ENCODE measurements at places on chromosomes 3 and 15.

GRCh38 chr3:164235289-164236028 is 842.8 kb downstream of the SI start:
- DNase-seq, result no peak

- no peak for DNase-seq
Measured at GRCh38 chr3:14322001-14322400, 80.4 kb upstream of the SLC6A6 start.

DNA sequence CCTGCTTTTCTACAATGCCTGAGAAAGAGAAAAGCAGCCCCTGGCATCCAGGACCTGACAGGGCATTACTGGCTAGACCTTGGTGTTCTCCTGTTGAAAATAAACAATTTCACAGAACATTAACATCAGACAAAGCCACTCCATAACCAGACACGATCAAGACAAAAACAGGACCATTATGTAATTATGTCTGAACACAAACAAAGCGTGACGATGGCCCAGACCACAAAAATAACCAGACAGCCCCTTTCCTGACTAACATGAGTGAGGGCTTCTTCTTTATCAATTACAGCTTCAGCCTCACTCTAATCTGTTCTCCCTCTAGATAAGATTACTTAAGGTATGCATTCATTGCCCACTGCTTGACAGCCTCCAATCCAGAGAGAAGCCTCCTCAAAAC is 172.7 kb upstream of the LMCD1 start:
- DNase-seq, result no peak

DNA sequence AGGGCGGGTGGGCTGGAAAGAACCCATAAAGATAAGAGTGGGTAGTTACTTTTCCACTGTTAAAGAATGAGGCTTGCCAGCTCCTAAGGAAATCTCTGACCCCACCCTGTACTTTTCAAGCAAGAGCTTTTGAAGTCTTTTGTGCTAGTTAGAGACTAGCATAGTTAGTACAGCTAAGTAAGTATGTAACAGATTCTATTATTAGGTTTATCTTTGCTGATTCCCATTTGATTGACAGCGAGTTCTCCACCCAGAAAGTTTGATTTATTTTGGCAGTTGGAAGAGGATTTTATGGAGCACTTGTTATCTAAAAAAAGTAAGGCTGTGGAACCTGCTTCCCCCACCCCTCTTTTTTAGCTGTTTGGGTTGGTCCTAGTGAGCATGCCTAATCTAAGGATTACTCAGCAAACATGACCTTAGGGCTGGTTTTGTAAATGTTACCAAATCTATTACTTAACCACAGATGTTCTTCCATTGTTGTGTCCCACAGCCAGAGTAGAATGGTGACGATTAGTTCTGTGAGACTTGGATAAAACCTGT is 57.6 kb downstream of the FNDC3B start:
- no peak for DNase-seq

DNA sequence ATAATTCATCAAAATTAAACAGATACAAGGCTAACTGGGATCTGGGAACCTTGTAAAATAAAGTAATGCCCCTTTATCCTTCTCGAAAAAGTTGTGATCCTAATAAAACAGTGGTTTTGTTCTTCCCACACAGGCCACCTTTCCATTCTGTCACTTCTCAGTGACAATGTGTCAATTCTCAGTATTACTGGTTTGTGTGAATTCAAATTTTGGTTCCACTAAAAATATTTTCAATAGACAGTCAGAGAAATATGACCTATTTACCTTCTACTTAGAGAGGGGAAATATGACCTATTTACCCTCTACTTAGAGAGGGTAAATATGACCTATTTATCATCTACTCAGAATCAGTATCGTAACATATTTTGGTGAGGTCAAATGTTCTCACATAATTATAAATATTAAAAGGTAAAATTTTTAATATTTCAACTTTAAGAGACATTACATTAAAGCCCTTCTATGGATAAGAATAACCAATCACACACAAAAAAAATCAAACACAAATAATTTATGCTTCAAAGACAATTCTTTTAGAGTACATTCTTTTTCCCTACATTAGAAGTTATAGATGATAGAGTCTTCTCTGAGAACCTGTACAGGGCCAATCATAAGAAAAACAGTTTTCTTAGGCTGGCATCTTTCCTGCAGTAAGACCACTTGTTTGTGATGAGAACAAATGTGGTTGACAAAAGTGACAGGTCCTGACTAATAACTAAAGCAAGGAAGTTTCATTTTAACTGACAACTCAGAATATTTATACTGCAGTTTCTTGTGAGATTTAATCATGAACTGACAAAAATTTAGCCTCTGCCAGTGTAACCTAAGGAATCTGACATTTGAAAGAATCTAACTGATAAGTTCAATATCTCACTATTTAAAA is 323.3 kb downstream of the DIPK2A start:
- DNase-seq, result no peak

GRCh38 chr15:66249605-66250174 is 3.9 kb downstream of the MEGF11 start:
- DNase-seq, result no peak

- no peak for DNase-seq
Measured at GRCh38 chr3:128873244-128874022, 6.0 kb upstream of the ACAD9 start.

DNA sequence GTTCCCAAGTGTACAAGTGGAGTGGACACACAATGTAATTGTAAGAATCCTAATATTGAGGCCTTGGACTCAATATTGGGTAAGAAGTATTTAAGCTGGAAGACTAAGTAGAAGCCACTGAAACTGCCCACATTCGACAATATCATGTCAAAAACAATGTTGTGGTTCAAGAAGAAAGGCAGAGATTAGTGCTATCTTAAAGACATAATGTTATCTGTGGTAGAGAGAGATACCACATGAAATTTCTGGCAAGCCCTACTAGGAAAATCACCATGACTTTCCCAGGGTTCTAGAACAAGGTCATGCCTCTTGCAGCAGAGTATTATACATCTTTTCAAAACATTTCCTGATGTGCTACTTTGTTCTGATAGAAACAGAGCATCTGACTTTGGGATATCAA is 192.6 kb downstream of the RAP2B start:
- no peak for DNase-seq

DNA sequence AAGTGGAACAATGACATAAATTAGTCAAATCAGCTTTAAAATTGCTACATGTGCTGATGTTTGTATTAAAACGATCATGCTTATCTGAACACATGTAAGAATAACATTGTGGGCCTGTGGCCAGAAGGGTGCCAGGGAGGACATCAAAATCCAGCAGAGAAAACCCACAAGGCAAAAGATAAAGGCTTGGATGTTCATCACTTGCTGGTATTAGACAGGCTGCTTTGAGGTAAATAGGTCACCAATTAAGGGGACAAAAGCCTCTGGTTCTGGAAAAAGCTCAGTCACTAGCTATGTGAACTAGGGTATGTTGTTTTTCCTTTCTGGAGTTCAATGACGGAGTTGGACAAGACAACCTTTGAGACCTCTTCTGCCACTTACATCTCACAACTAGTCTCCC is 74.4 kb upstream of the TMEM108 start:
- DNase-seq, result no peak

DNA sequence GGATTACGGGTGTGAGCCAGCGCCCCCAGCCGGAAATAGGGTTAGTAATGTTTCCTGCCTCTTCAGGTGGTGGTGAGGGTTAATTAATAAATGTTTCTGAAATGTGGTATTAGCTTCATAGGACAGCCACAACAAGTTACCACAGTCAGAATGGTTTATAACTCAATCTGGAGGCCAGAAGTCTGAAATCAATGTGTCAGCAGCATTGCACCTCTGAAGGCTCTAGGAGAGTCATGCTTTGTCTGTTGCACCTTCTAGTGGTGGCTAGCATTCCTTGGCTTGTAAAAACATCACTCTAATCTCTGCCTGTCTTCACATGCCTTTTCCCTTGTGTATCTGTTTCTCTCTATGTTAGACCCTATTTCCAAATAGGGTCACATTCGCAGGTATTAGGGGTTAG is 7.8 kb upstream of the RPSA start:
- no peak for DNase-seq

DNA sequence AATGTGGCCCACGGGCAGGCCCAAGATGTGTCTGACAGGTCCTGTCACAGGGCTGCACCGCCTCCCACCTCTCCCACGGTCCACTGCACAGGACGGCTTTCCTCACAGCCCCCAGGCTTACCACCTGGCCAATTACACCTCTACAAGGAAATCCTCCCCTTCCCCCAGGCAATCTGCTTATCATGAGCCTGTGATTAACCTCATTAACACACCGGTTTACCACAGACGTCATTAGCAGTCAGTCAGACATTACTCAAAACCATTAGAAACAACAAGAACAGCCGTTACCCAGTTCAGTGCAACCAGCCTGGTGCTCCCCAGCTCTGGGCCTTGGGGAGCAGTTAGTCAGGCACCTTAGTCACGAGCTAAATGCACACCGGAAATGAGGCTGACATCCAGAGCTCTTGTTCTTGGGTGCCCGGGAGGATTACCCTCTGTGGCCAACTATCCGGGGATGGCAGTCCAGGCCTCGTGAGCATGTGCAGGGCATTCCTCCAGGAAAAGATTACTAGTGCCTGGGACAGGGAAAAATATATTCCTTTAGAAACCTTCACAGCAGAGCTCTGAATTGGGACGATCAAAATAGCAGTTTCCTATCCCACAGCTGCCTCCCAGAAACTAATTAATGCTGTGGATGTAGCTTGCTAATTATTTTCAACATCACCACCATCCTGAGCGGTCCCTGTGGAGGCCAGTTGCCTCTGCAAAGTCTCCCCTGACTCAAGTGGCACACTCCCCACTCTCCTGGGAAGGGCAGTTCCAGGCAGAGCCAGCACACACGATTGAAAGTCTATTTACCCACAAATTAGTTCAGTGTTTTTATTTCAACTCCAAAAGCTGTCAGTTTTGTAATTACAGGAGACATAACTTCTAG is 117.4 kb upstream of the ZBED2 start:
- no peak for DNase-seq
